ENCODE measurements at places on chromosomes 5 and 9.
A peak's percentile ranks its signal among the peaks of the same experiment; 100 is the strongest.

- DNase-seq: no peak
Measured at GRCh38 chr5:97919719-97920118, 736.7 kb upstream of the RIOK2 start.

- no peak for DNase-seq
Measured at GRCh38 chr9:135655317-135655716, 7.8 kb upstream of the LCN9 start.

GRCh38 chr5:179610109-179610902 is 13.2 kb downstream of the HNRNPH1 start:
- DNase-seq: no peak

- no peak for DNase-seq
Measured at GRCh38 chr9:92165484-92165883, 50.3 kb upstream of the SPTLC1 start.

DNA sequence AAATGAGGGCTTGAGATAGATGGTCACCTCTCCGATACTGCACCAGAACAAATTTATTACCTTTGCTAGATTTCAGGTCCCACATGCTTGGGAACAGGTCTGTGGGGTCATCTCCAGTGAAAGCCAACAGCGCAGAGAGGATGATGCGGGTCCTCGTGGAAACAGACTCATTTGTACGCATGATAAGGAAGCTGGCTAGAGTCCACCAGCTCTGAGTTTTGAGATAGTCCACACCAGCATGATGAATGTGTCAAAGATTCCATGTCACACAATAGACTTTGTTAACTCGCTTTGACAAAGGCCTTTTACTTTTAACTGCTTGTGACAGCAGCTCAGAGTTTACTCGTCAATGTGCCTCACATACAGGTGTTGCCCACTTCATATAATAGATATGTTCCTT is 105.4 kb upstream of the TBCA start:
- DNase-seq: no peak

GRCh38 chr5:150490296-150490669 is 17.6 kb upstream of the NDST1 start:
- no peak for DNase-seq

- DNase-seq: no peak
Measured at GRCh38 chr5:125083981-125084380, 337.5 kb upstream of the ZNF608 start.

- no peak for DNase-seq
Measured at GRCh38 chr9:135641047-135641446, 1.7 kb upstream of the GLT6D1 start.

- DNase-seq: no peak
Measured at GRCh38 chr5:131635684-131636572, 899 bp upstream of the RAPGEF6 start.

DNA sequence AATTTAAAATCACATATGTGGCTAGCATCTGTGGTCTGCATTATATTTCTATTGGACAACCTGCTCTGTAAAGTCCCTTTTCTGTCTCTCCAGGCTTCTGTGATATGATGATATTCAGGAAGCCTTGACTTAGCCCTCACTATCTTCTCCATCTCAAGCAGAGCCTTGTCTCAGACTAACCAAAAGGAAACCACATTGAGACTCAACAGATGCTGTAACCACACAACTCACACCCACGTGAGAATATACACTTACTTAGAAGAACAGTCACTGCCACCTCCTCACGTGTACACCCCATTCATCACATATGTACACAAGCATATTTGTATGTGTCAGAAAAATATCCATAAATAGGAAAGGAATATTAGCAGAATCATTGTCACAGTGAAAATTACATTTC is 33.6 kb downstream of the HTR4 start:
- DNase-seq: no peak

GRCh38 chr9:105194234-105194633 is 50.2 kb upstream of the SLC44A1 start:
- no peak for DNase-seq

- peak; percentile 69 for DNase-seq
Measured at GRCh38 chr9:133726401-133727276, 11.5 kb downstream of the SARDH start.

DNA sequence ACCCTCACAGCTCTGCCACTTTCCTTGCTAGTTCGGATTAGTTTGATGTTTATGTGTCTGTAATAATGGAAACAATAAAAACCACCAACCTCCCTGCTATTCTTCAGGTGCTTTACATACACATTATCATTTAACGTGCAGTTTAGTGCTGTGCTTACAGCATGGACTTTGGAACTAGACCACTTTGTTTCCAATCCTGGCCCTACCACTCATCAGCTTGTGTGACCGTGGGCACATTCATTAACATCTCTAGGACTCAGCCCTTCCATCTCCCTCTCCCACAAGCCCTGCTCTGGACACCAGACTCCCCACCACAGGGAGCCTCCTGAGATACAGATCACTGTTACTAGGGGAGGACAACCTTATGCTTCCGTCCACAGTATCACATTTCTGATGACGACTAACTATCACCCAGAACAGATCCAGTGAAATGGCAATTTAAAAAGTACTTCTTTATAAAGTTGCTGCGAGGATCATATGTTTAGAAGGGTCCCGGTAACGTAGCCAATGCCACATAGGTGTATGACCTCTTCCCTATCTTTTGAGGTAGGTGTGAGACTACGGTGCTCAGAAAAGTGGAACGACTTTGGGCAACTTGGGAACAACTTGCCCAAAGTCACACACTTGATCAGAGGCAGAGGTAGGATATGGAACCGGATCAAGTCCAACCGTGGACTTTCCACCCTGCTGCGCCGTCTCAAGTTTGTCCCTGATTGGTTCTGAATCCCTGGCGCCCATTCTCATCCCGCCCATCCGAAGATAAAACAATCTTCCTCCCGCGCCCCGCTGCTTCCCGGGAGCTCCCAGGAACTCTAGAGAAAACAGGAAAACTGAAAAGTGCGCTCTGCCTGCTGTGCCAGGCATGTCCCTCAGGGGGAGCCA is 132.4 kb upstream of the NIPBL start:
- DNase-seq: peak; percentile 76

GRCh38 chr9:101307051-101307450 is 77.8 kb downstream of the BAAT start:
- DNase-seq: no peak

GRCh38 chr5:149110406-149110805 is 30.9 kb upstream of the ABLIM3 start:
- no peak for DNase-seq

DNA sequence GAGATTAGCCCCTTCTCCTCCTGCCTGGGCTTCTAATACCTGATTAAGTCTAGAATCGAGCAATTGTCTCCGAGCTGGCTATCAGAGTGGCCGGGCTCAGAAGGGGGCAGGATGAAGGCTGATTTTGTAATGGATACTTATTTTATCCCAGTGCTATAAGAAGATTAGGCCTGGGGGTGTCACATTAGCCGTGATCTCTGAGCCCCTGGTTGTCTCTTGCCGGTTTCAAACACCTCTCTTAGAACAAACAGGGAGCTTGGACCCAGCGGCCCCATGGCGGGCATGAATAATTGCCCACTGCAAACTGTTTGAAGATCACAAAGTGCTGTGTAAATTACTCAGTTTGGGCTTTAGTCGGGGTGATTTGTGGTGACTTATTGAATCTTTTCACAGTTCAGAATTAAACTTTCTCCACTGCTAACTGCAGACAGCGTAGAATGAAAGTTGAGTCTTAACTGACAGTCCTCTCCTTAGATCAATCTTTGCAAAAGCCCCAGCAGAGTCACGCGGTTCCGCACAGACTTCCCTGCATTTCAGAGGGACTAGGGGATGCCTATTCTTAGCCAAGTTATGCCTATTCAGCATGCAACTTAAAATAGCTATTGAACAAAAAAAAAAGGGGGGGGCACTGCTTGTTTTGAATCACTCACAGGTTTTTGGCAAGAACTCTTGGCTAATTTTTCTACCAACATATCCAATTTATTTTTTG is 200.6 kb upstream of the IRX1 start:
- DNase-seq: no peak

- DNase-seq: no peak
Measured at GRCh38 chr5:43137326-43137725, 16.6 kb downstream of the ZNF131 start.

DNA sequence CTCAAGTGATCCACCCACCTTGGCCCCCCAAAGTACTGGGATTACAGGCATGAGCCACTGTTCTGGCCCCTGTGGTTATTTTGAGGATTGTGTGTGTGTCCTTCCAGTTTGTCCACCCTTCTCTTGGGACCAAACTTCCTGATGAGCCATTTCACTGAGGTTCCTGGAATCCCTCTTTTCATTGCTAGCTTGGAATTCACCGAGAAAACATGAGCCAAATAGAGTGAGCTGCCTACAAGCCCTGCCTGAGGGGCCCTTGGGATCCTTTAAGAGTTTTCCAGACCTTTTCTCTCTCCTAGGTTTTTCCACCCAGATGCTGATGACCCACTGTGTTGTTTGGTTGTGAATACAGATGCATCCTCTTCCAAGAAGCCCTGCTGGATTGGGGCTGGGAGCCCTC is 13.2 kb upstream of the KIF12 start:
- no peak for DNase-seq
